ENCODE measurements at places on chromosomes 11 and 22.

DNA sequence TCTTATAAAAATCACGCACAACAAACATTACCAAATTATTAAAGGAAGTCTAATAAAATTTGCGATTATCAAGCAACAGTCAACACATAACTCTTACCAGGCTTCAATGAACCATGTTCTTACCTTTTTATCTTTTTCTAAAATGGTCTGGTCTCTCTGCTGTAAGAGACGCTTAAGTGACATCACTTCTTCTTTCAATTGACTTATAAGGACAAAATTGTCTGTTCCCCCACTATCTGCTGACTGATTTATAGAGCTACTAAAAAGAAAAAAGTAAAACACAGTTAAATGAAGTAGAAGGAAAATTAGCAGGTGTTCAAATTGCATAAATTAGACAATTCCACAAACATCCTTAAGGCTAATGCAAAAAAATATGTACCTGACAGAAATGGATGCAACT lies 10.9 kb downstream of the FAM76B start:
- no peak for DNase-seq

DNA sequence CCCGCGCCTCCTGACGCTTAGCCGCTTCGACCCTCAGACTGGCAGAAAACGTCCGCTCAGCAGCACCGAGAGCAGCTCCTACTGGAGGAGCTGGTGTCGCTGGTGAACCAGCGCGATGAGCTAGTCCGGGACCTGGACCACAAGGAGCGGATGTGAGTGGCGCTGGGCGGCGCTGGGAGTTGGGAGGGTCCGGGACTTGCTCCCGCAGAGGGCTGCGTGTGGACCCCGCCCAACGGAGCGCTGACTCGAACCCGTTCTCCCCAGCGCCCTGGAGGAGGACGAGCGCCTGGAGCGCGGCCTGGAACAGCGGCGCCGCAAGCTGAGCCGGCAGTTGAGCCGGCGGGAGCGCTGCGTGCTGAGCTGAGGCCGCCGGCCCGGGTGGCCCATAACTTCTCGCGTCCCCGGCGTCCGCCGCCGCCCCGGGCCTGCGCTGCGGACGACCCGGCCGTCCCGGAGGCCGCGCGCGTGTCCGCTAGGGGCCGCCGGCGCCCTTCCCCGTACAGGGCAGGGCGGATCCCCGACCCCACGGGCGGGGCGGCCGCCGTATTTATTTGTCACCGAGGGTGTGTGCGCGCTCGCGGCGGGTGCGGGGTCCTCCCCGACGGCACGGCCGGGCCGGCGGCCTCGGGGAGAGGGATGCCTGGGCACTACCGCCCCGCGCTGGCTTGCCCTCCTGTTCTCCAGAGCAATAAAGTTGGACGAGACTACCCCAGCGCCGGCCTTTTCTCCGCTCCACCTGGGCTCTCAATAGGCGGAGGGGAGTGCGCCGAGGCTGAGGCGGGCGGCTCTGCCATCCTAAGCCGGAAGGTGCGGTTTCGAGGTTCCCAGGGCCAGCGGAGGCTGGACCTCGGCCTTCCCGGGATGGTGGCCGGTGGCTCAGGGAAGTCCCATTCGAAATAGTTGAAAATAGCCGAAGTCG lies 3.4 kb downstream of the KCNK7 start:
- no peak for DNase-seq

- no peak for DNase-seq
These were observed 3.4 kb downstream of the SLC17A6 start for GRCh38 chr11:22341588-22341931.

- peak; percentile 52 for DNase-seq
These were observed 111.8 kb downstream of the MSANTD4 start for GRCh38 chr11:105910095-105910715.
